ENCODE measurements at places on chromosomes 1 and 21. TPM values are rescaled to one million over a fixed set of nuclear protein-coding genes. Genes with fewer than 3 reads are reported as not detected.

Gene IVL
- not detected for total RNA-seq

Gene EVA1C
- total RNA-seq: 41.2 TPM

Gene FOXO6
- total RNA-seq: not detected

Gene OR2T4
- not detected for total RNA-seq

Gene GMEB1
- total RNA-seq: 12.0 TPM

Gene SVBP
- 15.5 TPM for total RNA-seq

Gene FCRL1
- total RNA-seq: not detected

Gene DNAH14
- 17.0 TPM for total RNA-seq

Gene CYP4X1
- total RNA-seq: not detected

Gene MIXL1
- total RNA-seq: 0.10 TPM

Gene TDRD5
- not detected for total RNA-seq

Gene MEGF6
- total RNA-seq: 57.6 TPM

Gene EFCAB14
- total RNA-seq: 79.3 TPM

Gene CDC7
- 2.7 TPM for total RNA-seq

Gene ARHGEF16
- 1.5 TPM for total RNA-seq

Gene OR2T35
- total RNA-seq: not detected

Gene SAMD13
- total RNA-seq: 1.5 TPM

Gene NMNAT2
- total RNA-seq: 0.23 TPM

Gene KRTAP20-1
- total RNA-seq: not detected

Gene WNT2B
- 4.4 TPM for total RNA-seq

Gene ARHGEF10L
- 16.6 TPM for total RNA-seq

Gene GJA5
- total RNA-seq: 0.10 TPM

Gene CACNA1E
- not detected for total RNA-seq

Gene PHC2
- total RNA-seq: 162 TPM

Gene ANXA9
- not detected for total RNA-seq

Gene KRTAP7-1
- total RNA-seq: not detected

Gene SON
- 162 TPM for total RNA-seq

Gene IFI44
- 8.2 TPM for total RNA-seq

Gene GOLT1A
- total RNA-seq: not detected

Gene IL23R
- not detected for total RNA-seq

Gene LDLRAD2
- total RNA-seq: 0.05 TPM

Gene NEGR1
- total RNA-seq: 2.0 TPM

Gene MYBPHL
- not detected for total RNA-seq

Gene CCDC190
- total RNA-seq: 2.2 TPM

Gene WLS
- total RNA-seq: 118 TPM

Gene THEM5
- total RNA-seq: not detected

Gene COL8A2
- 0.41 TPM for total RNA-seq

Gene KRTAP11-1
- not detected for total RNA-seq

Gene AMY2A
- total RNA-seq: not detected

Gene GJA4
- 62.1 TPM for total RNA-seq

Gene SLC16A4
- total RNA-seq: 1.2 TPM

Gene CAMTA1
- total RNA-seq: 111 TPM

Gene HSD3B1
- not detected for total RNA-seq

Gene SRGAP2B
- 46.8 TPM for total RNA-seq

Gene DYRK3
- total RNA-seq: 15.8 TPM

Gene DCDC2B
- not detected for total RNA-seq

Gene OR2T2
- total RNA-seq: not detected

Gene C8B
- not detected for total RNA-seq

Gene PBX1
- 8.7 TPM for total RNA-seq

Gene MAP1LC3C
- total RNA-seq: not detected

Gene C1orf21
- total RNA-seq: 28.1 TPM

Gene ADORA1
- 8.6 TPM for total RNA-seq

Gene FCER1G
- total RNA-seq: not detected

Measured in glomerular endothelial cell (primary cell).